ENCODE measurements at places on chromosomes 2 and 18. TPM values are rescaled to one million over a fixed set of nuclear protein-coding genes. Genes with fewer than 3 reads are reported as not detected.

The SAG gene
- 0.61 TPM for total RNA-seq

The RSAD2 gene
- total RNA-seq = 26.3 TPM

The UXS1 gene
- total RNA-seq = 31.4 TPM

The SCN7A gene
- total RNA-seq = 10.2 TPM

The LRRTM4 gene
- total RNA-seq = 0.09 TPM

The TMEM163 gene
- total RNA-seq = 5.0 TPM

The NTSR2 gene
- not detected for total RNA-seq

The LOXHD1 gene
- 0.24 TPM for total RNA-seq

DNA sequence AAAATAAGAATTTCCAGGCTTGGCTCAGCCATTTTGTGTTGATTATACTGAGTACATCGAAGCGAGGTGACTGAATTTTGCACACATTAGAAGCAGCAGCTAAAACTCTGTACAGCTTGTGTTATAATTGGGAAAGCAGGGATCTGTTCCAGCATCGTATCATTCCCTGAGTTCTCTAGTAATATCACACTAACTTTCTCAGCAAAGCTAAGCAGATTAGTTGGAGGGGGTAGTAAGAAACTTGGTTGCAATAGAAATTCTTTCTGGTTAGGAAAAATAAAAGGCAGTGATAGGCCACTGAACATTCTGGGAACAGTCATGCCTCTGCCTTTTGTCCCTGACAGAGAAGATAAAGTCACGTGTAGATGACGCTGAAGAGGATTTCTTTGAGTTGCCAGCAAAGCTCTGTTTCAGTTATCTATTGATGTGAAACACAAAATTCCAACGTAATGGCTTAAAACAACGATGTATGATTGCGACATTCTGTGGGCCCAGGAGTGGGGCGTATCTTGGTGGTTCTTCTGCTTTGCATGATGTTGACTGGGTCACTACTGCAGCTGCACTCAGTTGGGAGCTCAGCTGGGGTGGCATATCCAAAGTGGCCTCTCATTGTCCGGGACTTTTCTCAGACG lies 202.1 kb upstream of the MEX3C start:
- DNase-seq = no peak
- no peak overlapping the region for H3K4me3 ChIP-seq
- H3K27ac ChIP-seq = no peak overlapping the region
- no peaks in the 10 kb centered on the region for H3K4me1 ChIP-seq
- no peaks in the 10 kb centered on the region for H3K27me3 ChIP-seq

DNA sequence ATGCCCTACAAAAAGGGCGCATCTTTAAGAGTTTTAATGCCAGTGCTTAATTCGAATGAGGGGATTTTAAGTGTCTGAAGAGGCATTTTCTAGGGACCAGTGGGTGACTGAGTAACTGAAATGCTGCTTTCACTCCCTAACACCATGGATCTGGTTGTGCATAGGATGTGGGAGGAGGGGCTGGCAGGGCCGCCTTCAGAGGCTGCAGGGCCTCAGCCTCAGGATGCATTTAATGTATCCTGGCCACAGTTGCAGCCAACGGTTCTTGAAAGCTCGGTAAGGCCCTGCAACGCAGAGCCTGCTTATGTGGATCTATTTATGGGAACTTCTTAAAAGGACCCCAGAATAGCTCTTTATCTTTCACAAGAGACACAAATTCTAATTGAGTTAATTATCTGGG lies 25.8 kb upstream of the IL18RAP start:
- no peaks in the 10 kb centered on the region for H3K27me3 ChIP-seq
- H3K36me3 ChIP-seq = no peaks in the 10 kb centered on the region
- no peak overlapping the region for H3K4me3 ChIP-seq
- no peak overlapping the region for H3K27ac ChIP-seq
- no peak for DNase-seq

GRCh38 chr18:36831139-36831538 lies 2.2 kb downstream of the KIAA1328 start:
- no peaks in the 10 kb centered on the region for H3K36me3 ChIP-seq
- H3K4me3 ChIP-seq = no peak overlapping the region
- no peaks in the 10 kb centered on the region for H3K27me3 ChIP-seq
- DNase-seq = no peak
- H3K27ac ChIP-seq = no peak overlapping the region

GRCh38 chr2:161046876-161047275 lies 113.4 kb upstream of the TANK start:
- no peak overlapping the region for H3K27ac ChIP-seq
- DNase-seq = no peak

DNA sequence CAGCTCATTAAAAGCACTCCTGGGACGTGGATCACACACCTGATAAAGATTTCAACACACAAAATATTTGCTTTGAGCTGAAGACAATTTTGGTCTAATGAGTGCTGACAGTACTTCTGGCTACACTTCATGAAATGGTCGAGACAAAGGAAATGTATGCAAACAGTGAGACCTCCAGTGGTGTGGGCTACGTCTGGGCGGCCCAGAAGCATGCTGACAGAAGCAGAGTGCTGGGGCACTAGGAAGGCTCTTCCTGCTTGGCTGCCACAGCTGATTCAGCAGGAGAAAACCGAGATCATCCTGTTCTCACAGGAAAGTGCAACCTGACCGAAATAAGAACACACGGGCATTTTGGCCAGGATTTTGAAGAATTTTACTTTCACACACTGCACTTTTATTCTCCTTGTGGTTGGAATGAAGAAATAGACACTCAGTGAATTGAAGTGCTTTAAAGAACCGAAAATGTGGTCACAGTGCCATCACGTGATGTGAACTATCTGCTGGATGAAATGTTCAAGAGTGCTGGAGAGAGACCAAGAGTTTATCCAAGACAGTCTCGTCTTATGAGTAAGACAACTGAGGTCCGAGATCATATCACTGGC lies 149.5 kb downstream of the CCBE1 start:
- no peaks in the 10 kb centered on the region for H3K4me1 ChIP-seq
- DNase-seq = no peak
- no peak overlapping the region for H3K4me3 ChIP-seq
- H3K27ac ChIP-seq = no peak overlapping the region
- no peaks in the 10 kb centered on the region for H3K27me3 ChIP-seq
- no peaks in the 10 kb centered on the region for H3K36me3 ChIP-seq

- no peaks in the 10 kb centered on the region for H3K27me3 ChIP-seq
- DNase-seq = no peak
- no peak overlapping the region for H3K27ac ChIP-seq
- H3K4me1 ChIP-seq = no peaks in the 10 kb centered on the region
- H3K36me3 ChIP-seq = no peaks in the 10 kb centered on the region
- no peak overlapping the region for H3K4me3 ChIP-seq
Measured at GRCh38 chr2:105610576-105611332, 134.0 kb upstream of the NCK2 start.

- no peak overlapping the region for H3K4me3 ChIP-seq
- no peaks in the 10 kb centered on the region for H3K27me3 ChIP-seq
- H3K36me3 ChIP-seq = no peaks in the 10 kb centered on the region
- no peaks in the 10 kb centered on the region for H3K4me1 ChIP-seq
Measured at GRCh38 chr2:240286596-240286995, 146.1 kb upstream of the OTOS start.

GRCh38 chr18:57930476-57930875 lies 113.5 kb upstream of the NEDD4L start:
- no peak overlapping the region for H3K4me3 ChIP-seq
- no peaks in the 10 kb centered on the region for H3K27me3 ChIP-seq
- no peak overlapping the region for H3K27ac ChIP-seq
- no peaks in the 10 kb centered on the region for H3K36me3 ChIP-seq
- H3K4me1 ChIP-seq = no peaks in the 10 kb centered on the region
- no peak for DNase-seq

DNA sequence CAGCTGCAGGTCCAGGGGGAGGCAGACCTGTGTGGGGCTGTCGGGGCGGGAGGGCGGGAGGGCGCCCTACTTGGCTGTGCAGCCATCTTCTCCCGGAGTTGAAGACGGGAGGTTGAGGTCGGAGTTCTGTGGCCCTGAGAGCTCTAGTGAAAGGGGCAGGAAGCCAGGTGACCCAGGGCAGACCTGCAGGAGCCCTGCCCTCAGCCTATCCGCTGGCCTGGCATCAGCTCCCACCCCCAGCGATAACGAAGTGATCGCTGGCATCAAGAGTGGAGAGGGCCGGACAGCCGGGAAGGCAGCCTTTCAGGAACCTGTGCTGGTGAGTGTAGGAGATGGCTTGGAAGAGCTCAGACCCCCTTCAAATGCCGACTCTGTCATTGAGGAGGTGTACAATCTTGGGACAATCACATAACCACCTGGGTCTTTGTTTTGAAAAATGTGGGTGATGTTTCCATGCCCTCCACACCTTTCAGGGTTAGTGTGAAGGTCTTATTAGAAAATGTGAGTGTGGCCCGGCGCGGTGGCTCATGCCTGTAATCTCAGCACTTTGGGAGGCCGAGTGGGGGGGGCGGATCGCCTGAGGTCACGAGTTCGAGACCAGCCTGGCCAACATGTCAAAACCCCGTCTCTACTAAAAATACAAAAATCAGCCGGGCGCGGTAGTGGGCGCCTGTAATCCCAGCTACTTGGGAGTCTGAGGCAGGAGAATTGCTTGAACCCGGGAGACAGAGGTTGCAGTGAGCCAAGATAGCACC lies 1.3 kb downstream of the ARHGEF4 start:
- H3K4me1 ChIP-seq = no peaks in the 10 kb centered on the region
- H3K27me3 ChIP-seq = peaks cover 57% of the 10 kb centered on the region
- DNase-seq = no peak
- no peaks in the 10 kb centered on the region for H3K36me3 ChIP-seq
- H3K27ac ChIP-seq = no peak overlapping the region

GRCh38 chr18:2709316-2709715 lies 53.8 kb downstream of the SMCHD1 start:
- H3K4me1 ChIP-seq = no peaks in the 10 kb centered on the region
- no peaks in the 10 kb centered on the region for H3K27me3 ChIP-seq
- no peak for DNase-seq
- H3K4me3 ChIP-seq = no peak overlapping the region

DNA sequence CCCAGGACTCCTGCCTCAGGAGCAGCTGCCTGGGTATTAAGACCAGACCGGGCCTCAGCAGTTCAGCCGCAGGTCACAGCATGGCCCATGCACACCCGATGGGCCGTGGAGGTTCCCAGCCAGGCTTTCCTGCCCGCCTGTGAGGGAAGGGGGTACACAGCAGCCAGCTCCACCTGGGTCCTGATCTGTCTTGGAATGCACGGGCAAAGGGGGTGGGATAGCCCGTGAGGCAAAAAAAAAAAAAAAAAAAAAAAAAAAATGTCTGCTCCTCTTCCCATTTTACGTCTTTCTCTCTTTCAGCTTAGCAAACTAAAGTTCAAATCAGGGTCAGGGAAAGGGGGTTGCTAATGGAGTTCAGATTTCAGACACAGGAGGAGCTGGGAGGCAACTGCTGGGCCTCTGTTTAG lies 385.2 kb downstream of the TNS1 start:
- H3K36me3 ChIP-seq = no peaks in the 10 kb centered on the region
- no peak for DNase-seq
- peaks cover 3% of the 10 kb centered on the region for H3K27me3 ChIP-seq
- H3K4me1 ChIP-seq = peaks cover 5% of the 10 kb centered on the region

GRCh38 chr2:68885074-68885810 lies 14.0 kb upstream of the BMP10 start:
- DNase-seq = no peak
- no peak overlapping the region for H3K4me3 ChIP-seq
- H3K27ac ChIP-seq = no peak overlapping the region
- H3K4me1 ChIP-seq = no peaks in the 10 kb centered on the region
- H3K27me3 ChIP-seq = no peaks in the 10 kb centered on the region

- no peaks in the 10 kb centered on the region for H3K4me1 ChIP-seq
- H3K27ac ChIP-seq = no peak overlapping the region
- H3K27me3 ChIP-seq = no peaks in the 10 kb centered on the region
- DNase-seq = no peak
Measured at GRCh38 chr2:37776487-37776886, 105.0 kb upstream of the CDC42EP3 start.

DNA sequence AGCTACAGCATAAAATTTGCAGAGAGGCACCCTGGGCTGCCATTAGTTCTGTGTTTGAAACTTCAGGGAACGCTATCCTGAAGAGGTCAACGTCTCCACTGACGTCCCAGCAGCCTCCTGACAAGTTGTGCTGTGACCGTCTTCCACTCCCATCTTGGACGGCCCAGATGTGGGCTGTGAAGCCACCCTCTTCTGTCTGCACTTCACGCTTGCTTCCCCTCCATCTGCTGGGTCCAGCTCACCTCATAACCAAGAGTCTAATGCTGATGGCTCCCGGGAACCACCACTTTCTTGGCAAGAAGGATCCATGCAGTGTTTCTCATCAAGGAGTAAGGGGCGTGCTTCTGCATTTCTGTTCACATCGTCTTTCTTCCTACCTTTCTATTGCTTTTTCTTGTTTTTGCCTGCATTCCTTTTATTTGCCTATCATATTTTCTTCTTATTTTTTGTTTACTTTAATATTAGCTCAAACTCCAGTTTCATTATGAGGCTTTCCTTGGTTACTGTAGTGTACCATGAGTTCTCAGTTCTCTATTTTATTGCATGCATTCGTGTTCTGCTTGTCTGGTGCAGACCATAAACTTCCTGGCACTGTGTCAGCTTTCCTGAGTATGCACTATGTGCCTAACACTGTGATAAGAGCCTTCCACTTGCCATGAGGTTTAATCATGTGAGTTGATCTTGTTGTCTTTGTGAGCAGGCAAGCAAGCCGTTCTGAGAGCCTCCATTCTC lies 631.8 kb upstream of the RAB6C start:
- no peak overlapping the region for H3K27ac ChIP-seq

DNA sequence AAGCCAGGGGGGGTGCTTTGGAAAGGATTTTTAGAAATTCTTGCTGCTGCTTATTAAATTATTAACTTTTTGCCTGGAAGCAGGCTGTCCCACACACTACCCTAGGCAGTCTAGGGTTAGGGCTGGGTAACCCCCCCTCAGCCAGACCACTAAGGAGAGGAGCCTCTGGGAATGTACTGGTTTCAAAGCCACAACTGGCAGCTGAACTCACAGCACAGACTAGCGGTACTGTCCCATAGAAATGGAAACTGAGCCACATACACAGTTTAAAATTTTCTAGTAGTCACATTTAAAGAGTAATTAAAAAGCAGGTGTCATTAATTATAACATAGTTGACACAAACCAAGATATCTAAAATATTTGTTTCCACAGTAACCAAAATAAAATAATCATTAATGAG lies 50.1 kb downstream of the SPRED2 start:
- no peak for DNase-seq
- peaks cover 68% of the 10 kb centered on the region for H3K4me1 ChIP-seq
- H3K27me3 ChIP-seq = no peaks in the 10 kb centered on the region
- no peak overlapping the region for H3K4me3 ChIP-seq
- H3K27ac ChIP-seq = peak overlapping the region; percentile 86

- H3K27me3 ChIP-seq = no peaks in the 10 kb centered on the region
- peaks cover 18% of the 10 kb centered on the region for H3K4me1 ChIP-seq
- peak; percentile 30 for DNase-seq
- H3K4me3 ChIP-seq = peak overlapping the region; percentile 66
- no peaks in the 10 kb centered on the region for H3K36me3 ChIP-seq
- H3K27ac ChIP-seq = peak overlapping the region; percentile 84
Measured at GRCh38 chr2:178479758-178480226, 465 bp upstream of the PLEKHA3 start.
